ENCODE measurements at places on chromosomes 3 and 15.

- DNase-seq = no peak
Measured at GRCh38 chr15:99408236-99409096, 157.2 kb downstream of the LRRC28 start.

- DNase-seq = no peak
Measured at GRCh38 chr15:48532946-48533345, 112.6 kb downstream of the FBN1 start.

GRCh38 chr3:9384141-9384828 lies 13.1 kb upstream of the SETD5 start:
- no peak for DNase-seq

DNA sequence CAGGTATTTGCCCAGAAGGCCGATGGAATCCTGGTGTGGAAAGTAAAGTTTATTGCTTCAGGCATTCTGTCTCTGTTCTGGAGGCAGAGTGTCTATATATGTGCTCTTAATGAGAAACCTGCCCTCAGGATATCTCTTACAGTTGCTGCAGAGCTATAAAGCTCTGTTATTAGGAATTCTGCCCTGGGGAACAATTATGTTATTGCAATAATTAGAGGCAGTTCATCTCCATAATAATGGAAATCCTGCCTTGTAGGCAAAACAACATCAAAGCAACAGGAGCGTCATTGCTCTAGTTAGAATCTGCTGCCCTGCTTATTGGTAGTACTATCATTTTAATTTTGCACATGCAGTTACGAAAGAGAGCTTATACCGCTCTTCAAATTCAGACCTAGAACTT lies 175.6 kb downstream of the IL5RA start:
- DNase-seq = no peak

- no peak for DNase-seq
Measured at GRCh38 chr3:100972867-100973266, 20.4 kb downstream of the ABI3BP start.

- DNase-seq = no peak
Measured at GRCh38 chr15:83753872-83754493, 100.1 kb downstream of the ADAMTSL3 start.

- no peak for DNase-seq
Measured at GRCh38 chr3:182252802-182253201, 540.5 kb upstream of the ATP11B start.

GRCh38 chr15:39788108-39788507 lies 5.5 kb upstream of the FSIP1 start:
- no peak for DNase-seq

- DNase-seq = no peak
Measured at GRCh38 chr3:83842511-83842910, 1116.3 kb upstream of the CADM2 start.

GRCh38 chr15:68783226-68784058 lies 37.3 kb downstream of the ANP32A start:
- peak; percentile 63 for DNase-seq

GRCh38 chr3:4580346-4581123 lies 87.4 kb downstream of the ITPR1 start:
- DNase-seq = no peak

- DNase-seq = no peak
Measured at GRCh38 chr3:197466586-197467399, 89.0 kb downstream of the BDH1 start.

DNA sequence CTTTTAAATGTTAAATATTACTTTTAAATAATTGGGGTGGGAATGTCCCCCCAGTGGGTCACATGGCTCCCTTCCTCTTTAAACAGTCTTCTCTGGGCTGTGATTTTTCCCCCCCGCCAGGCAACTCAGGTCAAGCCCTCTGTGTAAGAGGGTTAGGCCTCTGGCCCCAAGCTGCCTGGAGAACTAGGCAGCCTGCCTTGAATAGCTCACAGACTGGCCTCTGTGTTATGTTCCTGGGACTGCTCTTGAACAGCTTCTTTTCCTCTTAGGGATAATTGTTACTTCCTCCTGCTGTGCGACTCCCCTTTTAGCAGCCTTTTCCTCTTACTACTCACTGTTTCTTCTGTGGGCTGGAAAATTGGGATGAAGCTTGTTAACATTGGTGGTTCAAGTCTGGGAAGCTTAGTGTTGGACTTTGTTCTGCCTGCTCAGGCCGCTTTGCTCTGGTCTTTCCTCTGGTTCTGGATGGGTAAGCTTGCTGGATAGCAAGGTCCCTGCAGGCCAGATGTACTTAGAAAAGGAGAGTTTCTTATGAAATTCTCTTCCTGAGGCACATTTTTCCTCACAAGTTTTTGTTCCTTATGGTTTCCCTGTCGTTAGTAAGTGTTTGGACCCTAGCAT lies 2.2 kb downstream of the TEX264 start:
- DNase-seq = no peak

DNA sequence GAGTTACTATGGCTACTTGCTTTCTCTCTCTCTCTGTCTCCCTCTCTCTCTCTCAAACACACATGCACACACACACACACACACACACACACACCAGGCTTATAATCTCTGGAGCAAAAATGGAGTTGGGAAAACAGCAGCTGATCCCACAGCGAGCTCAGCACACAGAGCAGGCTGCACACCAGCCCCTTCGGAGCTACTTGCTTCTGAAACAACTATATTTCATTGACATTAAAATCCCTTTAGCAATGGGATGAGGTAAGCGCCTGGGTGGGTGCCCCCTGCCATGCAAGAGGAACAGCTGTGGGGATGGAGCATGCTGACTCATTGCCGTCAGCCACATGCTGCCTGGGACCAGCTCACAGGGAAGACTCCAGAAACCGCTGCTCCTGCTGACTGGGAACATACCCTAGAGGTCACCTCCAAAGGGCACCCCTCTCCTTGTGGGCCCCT lies 45.7 kb downstream of the B3GNT5 start:
- DNase-seq = no peak

DNA sequence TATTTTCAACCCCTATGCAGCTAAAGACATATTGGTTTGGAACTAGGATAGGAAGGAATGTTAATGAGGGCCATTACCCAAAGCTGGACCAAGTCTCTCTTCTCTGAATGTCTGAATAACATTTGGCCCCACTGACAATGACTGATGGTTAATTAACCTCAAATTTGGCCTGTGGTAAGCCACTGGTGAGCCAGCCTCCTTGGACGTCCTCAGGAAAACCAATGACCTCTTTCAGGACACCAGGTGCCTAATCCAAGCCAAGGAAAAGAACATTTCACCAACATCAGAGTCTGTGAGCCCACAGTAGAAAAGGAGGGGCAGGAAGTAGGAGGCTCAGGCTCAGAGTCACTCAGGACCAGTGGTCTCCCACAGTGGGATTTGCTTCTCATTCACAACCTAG lies 56.4 kb upstream of the ETV5 start:
- DNase-seq = no peak

- no peak for DNase-seq
Measured at GRCh38 chr3:44001072-44001471, 240.6 kb upstream of the TOPAZ1 start.

DNA sequence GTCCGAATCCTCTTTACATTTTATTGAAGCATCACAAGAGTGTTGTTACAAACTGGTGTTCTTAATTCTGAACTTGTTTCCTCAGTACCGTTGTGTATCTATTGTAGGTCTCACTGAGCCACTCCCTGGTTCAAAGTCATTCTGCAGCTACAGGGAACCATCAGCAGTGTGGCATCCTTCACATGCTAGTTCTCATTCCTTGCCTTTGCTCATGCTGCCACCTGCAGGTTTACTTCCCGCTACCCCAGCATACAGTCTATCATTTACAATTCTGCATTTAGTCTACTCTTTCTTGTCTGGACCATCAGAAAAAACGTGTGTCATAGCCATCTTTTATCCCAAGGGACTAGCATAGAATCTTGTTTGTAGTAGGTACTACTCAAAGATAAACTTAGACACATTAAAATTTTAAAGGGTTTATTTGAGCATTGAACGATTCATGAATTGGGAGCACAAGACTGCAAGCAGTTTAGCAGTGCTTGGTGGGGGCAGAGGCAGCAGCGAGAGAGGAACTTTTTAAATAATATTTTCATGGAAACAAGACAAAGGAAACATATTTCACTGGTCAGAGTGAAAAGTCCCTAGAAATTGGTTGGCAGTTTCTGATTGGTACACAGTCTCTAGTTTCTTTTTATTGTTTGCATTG lies 402.1 kb downstream of the CADM2 start:
- DNase-seq = no peak

- no peak for DNase-seq
Measured at GRCh38 chr3:189355481-189356201, 183.9 kb downstream of the TPRG1 start.

DNA sequence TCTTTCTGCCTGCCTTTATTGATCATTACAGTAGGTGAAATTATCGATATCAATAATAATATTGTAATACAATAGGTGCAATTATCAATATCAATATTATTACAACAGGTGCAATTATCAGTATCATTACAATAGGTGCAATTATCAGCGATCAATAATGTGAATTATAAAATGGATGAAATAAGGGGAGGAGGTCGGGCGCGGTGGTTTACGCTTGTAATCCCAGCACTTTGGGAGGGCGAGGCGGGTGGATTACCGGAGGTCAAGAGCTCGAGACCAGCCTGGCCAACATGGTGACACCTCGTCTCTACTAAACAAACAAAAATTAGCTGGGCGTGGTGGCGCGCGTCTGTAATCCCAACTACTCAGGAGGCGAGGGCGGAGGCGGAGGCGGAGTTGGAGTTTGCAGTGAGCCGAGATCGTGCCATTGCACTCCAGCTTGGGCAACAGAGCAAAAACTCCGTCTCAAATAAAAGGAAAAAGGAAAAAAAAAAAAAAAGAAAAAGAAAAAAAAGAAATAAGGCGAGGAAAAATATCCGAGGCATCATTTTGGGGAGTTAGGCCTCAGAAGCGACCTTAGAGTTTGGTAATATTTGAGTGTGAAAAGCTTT lies 611 bp upstream of the BNIP2 start:
- peak; percentile 18 for DNase-seq

DNA sequence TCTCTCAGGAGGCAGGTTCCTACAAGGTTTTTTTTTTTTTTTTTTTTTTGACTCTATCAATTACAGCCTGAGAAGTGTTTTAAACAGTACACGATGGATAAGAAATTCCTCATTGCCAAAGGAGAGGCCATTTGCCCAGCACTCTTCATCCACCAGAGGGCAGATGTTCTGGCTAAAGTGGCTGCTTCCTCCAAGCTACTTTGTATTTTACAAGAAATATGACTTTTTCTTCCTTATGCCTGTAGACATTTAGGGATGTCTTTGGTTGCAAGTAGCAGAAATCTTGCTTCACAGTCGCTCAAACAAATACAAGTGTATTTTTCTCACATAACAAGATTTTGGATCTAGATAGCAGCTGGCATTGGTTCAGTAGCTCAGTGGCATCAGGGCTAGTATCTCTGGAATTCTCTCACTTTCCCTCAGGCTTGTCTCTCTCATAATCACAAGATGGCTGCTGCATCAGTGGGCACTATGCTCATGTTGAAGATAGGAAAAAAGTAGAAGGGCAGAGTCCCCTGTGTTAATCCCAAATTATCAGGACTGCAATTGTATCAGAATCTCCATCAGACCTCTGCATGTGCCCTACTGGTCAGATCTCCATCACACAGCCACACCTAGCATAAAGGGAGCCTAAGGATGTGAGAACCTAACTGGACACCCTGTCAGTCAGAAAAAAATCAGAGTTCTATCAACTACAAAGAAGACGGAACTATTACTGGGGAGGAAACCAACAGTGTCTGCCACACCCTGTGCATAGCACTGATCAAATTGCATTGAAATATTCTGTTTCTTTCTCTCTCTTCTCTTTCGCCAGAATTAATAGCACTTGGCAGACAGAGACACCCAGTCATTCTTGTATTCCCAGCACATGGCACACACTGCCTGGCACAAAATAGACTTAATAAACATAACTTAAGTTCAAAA lies 138.9 kb upstream of the COL8A1 start:
- no peak for DNase-seq

GRCh38 chr3:99482191-99482590 lies 156.2 kb upstream of the COL8A1 start:
- DNase-seq = no peak

DNA sequence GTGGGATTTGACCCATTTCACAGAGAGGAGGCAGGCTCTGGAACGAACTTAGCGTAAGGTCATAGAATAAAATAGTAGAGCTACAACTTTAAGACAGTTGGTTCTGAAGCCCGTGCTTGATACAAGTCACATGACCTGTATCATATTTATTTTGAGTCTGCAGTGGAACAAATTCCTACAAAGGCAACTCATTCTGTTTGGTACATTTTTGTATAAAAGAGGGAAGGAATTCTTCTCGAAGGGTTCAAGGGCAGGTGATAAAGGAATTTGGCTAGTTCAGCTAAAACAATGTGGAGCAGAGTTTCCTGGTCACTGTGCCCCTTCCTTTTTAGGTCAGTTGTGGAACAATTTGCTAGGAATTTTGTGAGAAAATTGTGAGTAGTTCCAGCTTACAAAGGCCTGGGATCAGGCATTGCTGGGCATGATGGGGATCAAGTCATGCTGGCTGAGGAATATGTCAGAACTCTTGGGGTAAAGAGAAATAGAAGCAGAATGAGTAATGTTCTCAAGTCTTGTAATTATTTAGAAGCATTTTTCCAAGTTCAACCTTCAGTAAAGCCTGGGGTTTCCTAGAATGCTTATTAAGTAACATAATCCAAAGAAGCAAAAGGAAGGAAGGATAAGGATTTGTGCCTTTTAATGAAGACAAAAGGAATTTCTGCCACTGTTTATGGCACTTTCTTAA lies 19.1 kb downstream of the USP3 start:
- DNase-seq = no peak

- no peak for DNase-seq
Measured at GRCh38 chr15:66963710-66964109, 101.7 kb upstream of the SMAD3 start.

DNA sequence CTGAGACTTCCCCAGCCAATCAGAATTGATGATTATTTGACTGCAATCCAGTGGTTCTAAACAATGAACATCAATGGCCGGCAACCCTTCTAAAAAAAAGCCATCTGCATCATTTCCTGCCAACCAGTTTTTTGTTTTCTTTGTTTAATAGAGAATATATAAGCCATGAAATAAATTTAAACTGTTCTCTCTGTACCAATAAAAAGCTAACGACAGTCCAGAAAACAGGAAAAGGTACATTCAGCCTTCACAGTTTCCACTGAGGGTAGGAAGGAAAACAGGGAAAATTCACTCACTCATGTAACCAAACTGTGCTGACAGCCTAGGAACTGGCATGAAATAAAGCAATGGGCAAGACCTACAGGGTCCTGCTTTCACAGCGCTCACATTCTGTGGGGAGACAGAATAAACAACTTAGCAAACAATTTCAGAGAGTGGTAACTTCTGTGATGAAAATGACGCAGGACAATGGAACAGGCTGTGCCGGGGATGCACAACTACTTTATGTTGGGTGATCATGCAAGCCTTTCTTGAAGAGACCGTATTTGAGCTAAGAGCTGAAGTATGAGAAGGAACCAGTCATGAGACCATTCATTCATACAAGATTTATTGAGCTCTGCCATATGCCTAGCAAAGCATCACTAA lies 630.1 kb downstream of the MAGI1 start:
- no peak for DNase-seq

DNA sequence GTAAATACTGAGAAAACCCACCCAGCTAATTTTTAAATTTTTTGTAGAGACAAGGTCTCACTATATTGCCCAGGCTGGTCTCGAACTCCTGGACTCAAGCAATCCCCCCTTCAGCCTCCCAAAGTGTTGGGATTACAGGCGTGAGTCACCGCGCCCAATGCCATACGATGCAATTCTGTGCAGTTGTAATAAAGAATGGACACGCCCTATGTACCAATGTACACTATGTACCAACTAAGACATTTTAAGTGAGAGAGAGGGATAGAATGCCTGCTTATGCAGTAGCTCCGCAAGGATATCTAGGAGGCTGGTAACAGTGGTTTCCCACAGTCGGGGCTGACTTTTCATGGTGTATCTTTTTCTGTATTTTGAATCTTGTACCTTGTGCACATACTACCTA lies 14.6 kb downstream of the ZNF710 start:
- DNase-seq = no peak

Data from stimulated activated CD4-positive, alpha-beta T cell treated with anti-CD3 and anti-CD28 coated beads, Interleukin-15, amount 100 ng/mL, for 1 hour (primary cell).